DMS153 (cell line): ENCODE measurements at places on chromosomes 16 and 17.

DNA sequence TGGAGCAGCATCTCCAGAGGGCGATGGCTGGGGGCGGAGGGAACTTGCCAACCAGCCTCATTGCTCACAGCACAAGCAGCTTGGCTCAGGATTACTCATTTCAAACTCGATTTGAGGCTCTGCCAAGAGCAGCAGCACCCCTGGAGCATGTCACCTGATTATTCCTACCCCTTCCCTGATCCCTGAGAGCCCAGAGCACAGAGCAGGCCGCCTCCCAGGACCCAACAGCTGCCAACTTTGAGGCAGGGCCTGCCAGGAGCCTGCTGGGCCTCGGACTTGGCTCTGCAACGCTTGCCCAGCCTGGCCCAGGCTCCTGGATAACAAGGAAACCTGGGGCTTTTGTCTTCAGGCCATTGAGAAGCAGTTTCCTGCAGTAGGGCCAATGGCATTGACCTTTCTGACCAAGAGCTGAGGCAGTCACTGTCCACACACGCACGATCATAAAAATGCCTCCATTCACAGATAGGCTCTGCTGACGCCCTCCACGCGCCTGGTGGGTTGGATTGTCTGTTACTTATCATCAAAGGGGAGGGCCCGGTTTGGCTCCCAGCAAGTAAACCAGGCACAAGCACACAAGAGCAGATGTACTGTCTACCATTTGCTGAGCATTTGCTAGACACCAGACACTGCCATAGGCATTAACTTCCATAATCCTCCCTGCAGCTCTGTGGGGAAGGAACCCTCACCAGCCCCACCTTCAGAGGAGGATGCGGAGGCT, 406.6 kb upstream of the EEF2KMT start:
- peak; percentile 51 for DNase-seq

DNA sequence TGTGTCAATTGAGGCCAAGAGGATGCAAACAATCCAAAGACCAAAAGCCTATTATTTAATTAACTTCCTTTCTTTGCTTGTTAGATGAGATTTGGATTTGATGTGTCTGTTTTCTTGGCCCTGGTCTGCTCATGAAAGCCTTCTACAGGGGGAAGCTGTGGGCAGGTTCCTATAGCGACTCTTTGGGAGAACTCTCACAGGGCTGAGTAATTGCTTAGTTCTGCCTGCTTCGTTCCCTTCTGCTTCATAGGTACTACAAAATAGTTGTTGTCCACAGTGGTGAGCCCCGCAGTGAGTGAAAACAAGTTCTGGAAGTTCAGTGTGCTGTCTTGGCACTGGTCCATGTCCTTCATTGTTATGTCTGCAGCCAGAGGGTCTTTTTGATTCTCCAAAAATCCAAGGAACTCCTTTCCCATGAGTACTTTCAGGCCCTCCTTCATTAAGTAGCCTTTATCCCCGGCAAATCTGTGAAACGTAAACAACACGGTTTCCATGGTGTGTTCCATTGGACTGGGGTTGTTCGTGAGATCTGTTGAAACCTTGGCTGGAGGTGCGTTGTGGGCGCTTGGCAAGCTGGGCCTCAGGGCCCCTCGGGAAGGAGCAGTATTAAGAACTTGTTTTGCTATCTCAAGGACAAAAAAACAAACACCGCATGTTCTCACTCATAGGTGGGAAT, 30.0 kb upstream of the ANKRD40CL start:
- no peak for DNase-seq

DNA sequence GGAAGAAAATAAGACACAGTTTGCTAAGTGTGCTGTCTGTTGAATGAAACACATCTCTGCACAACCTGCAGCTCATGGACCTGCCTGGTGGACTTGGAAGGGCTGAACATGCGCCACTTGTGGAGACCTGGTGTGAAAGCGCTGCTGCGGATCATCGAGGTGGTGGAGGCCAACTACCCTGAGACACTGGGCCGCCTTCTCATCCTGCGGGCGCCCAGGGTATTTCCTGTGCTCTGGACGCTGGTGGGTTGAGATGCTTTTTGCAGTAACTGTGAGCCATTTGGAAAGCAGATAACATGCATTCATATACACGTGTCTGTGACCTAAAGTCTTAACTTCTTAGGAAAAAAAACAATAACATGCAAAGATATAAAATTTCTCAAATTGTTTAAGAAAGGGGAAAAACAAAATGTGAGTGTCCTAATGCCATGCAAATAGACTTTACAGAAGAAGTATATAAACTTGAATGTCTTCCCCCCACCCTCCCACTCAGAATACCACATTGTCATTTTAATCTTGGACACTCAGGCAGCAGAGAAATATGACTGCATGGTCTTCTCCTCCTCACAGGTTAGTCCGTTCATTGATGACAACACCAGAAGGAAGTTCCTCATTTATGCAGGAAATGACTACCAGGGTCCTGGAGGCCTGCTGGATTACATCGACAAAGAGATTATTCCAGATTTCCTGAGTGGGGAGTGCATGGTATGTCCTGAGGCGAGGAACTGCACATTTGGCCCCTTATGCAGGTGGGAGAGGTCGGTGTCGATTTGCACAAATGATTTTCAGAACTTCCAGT, 65.6 kb downstream of the SEC14L1 start:
- no peak for DNase-seq

DNA sequence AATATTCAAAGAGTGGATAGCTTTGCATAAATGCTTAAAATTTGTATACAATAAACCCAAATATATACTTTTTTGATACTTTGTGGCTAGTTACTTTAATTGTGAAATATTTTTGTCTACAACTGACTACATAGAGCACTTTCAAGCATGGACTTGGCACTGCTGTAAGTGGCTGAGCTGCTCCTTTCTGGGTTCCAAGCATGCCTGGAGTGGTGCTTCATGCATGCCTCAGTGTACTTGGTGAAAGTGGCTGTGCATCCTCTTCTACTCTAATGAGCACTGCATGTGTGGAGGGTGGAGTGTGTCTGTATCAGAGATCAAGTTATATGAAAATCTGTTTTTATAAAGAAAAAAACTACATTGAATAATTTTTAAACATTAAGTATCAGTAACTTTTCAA, 94.1 kb downstream of the OMG start:
- no peak for DNase-seq

GRCh38 chr16:79132701-79133100, 467.8 kb downstream of the MAF start:
- no peak for DNase-seq

- DNase-seq, result no peak
Observed at GRCh38 chr17:64621772-64622171, 40.3 kb downstream of the SMURF2 start.

GRCh38 chr16:57977418-57978069, 6.6 kb upstream of the CNGB1 start:
- DNase-seq, result no peak

DNA sequence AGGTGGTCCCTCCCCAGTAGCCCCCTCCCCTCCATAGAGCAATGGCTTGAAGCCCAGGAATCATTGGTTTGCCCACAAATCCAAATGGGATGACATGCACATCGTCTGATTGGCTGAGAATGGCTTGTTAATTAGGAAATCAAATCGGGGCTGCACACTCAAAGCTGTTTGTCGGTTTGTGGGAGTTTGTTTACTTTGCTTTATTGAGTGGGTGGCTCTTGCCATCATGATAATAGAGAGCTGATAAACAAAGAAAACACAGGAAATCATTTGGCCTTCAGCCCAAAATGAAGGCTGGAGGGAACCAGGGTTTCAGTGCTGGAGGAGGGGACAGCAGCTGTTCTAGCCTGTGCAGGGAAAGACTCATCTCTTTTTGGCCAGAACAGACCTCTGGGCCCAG, 316.3 kb downstream of the CBLN1 start:
- DNase-seq, result peak; percentile 73

- no peak for DNase-seq
Observed at GRCh38 chr17:27233059-27233458, 60.9 kb upstream of the WSB1 start.

- no peak for DNase-seq
Observed at GRCh38 chr16:22353191-22353919, 21.1 kb downstream of the CDR2 start.

DNA sequence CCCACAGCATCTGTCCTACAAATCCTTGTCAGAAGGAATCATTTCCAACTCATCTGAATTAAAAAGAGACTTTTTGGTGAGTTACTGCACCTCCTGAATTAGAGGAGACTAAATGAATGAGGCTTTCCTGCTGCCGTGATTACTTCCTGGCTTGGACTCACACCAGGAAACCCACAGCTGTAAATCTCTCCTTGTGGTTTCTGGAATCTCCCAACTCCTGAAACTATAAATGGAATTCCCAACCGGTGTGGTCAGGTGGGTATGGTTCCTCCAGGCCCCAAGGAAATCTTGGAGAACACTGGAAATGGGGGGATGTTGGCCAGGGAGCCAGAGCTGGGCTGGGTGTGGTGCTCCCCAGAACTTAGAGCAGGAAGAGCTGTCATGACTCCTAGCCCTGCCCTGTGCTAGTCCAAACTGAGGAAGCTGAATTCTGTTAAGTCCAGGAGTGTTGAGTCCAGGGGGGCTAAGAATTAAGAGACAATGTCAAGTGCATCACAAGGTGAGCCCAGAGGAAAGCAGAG, 216.4 kb downstream of the GSG1L start:
- no peak for DNase-seq

- DNase-seq, result no peak
Observed at GRCh38 chr16:28183484-28183883, 28.3 kb downstream of the XPO6 start.

DNA sequence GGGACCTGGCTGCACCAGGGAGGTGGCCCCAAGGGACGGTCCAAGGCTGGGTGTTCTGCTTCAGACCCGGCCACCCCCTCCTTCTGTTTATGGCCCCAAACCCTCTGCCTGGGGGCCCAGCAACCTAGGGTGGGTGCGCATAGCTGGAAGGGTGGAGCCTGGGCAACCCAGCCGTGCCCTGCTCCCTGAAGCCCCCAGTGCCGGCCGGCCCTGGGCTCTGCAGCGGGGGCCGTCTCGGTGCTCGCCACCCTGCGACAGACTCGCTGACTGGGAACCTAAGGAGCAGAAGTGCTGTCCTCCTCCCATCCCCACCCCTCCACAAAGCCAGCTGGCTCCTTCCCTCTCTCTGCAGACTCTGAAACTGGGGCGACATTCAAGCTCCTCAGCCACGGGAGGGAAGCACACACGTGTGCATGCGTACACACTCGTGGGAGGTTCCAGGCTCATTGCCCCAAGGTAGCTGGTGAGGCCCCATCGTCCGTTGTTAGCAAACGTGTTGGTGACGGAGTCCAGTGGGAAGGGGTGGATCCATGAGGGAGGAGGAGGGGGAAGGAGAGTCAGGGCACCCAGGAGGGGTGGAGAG, 43.4 kb downstream of the ENGASE start:
- no peak for DNase-seq

GRCh38 chr16:68091380-68092261, 6.5 kb downstream of the NFATC3 start:
- DNase-seq, result peak; percentile 85

GRCh38 chr17:17902877-17903276, 66.1 kb upstream of the SREBF1 start:
- DNase-seq, result no peak
